Neuronal stem cell (in vitro differentiated cells): ENCODE measurements at places on chromosomes 4 and X.

- H3K4me1 ChIP-seq = no peaks in the 10 kb centered on the region
- H3K36me3 ChIP-seq = no peaks in the 10 kb centered on the region
- no peak for DNase-seq
- H3K27me3 ChIP-seq = no peaks in the 10 kb centered on the region
These were observed 66.5 kb downstream of the C4orf33 start for GRCh38 chr4:129162450-129162849.

DNA sequence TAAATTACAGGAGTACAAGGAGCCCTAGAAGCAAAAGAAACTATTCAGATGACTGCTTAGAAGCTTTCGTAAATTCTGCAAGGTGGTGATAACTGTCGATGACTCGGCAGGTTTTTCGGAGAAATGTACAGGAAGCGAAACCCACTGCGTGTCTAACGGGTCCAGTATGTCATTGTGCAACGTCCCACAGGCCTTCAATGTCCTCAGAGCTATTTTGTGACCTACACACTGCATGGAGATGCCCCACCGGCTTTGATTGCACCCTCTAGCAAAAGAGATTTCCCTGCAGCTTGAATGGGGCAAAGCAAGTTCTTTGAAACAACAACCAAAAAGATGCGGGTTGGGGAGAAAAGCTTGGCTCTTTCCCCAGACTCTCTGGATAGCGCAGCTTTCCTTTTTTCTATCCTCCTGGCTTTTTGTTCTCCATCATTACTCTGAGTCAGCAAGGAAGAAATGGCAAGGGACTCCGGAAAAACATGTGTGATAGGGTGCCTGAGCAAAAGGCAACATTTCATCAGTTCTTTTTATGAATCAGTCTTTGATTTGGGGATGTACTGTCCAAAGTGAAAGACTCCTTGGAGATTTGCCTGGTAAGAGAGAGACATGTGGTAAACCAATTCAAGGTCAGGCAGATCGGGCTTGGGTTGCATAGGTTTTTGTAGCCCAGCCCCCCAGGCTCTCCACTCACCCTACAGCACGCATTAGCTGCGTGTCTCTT lies 112.0 kb upstream of the TBL1X start:
- no peak overlapping the region for H3K4me3 ChIP-seq
- no peak overlapping the region for H3K27ac ChIP-seq
- no peak for DNase-seq
- no peaks in the 10 kb centered on the region for H3K36me3 ChIP-seq
- H3K27me3 ChIP-seq = no peaks in the 10 kb centered on the region
- H3K4me1 ChIP-seq = peaks cover 3% of the 10 kb centered on the region

DNA sequence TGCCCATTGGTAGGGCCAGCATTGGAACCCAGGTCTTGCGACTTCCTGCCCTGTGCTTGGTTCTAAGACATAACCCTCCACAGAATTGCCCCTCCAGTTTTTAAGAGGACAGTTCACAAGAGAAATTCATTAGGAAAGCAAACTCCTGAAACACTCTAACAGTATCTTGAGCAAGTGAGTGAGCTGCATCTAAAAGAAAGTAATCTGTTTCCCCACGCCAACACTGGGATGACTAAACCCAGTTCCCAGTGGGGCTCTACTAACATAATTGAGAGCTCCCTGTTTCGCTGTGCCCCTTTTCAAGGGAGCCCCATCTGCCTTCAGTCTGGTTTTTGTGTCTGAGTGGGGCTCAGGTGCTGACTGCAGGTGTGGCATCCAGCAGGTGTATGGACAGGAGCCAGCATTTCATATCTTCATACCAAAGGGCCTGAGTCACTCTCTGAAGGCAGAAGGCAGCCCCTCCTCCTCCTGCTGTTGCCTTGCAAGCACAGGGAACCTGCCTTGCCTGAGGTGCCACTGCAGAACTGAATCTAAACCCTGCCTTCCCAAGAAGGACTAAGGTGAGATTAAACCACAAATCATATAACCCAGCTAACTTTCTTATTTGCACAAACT lies 8.0 kb downstream of the AMOT start:
- DNase-seq = no peak
- H3K36me3 ChIP-seq = peaks cover 4% of the 10 kb centered on the region
- H3K27ac ChIP-seq = no peak overlapping the region
- peaks cover 8% of the 10 kb centered on the region for H3K4me1 ChIP-seq

DNA sequence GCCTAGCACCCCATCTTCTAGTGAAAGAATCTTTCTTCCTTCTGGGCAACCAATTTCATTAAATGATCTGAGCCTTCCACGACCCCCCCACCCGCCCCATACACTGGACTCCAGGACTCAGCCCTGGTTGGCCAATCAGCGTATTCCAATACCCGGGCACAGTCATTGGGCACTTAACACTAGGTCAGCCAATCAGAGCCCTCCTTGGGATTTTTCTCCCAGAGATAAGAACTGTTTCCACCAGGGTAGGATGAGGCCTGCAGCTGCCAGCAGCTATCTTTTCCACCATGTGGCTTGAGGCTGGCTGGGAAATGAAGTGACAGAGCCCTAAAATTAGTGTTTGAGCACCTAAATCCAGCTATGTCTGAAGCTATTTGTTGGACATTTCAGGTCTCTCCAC lies 418.8 kb downstream of the BCOR start:
- H3K4me3 ChIP-seq = no peak overlapping the region
- peaks cover 4% of the 10 kb centered on the region for H3K27me3 ChIP-seq
- no peaks in the 10 kb centered on the region for H3K4me1 ChIP-seq
- H3K27ac ChIP-seq = no peak overlapping the region
- DNase-seq = no peak
- no peaks in the 10 kb centered on the region for H3K36me3 ChIP-seq

DNA sequence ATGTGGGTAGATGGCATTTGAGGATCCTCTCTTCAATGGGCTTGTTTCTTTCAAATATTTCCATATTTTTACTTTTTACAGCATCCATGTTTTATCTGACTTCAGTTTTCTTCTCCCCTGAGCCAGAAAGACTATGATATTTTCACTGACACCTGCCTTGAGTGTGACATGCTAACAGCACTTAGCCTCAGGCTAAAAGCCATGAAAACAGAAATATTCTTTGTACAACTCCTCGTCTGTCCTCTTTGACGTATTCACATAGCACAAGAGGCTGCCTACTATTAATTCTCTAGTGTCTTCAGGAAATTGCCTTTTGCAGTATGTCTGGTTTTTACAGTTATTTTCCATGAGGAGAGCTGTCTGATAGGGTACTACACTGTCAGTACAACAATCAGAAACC lies 215.0 kb downstream of the MAD2L1 start:
- H3K4me1 ChIP-seq = no peaks in the 10 kb centered on the region
- no peak for DNase-seq
- H3K27ac ChIP-seq = no peak overlapping the region
- no peaks in the 10 kb centered on the region for H3K27me3 ChIP-seq

- H3K4me1 ChIP-seq = peaks cover 2% of the 10 kb centered on the region
- no peak overlapping the region for H3K4me3 ChIP-seq
- H3K27me3 ChIP-seq = no peaks in the 10 kb centered on the region
- H3K27ac ChIP-seq = no peak overlapping the region
- no peaks in the 10 kb centered on the region for H3K36me3 ChIP-seq
These were observed 470.7 kb downstream of the CCSER1 start for GRCh38 chr4:90597927-90598326.
